Renal cortex interstitium (tissue), 15 donors: ENCODE measurements at places on chromosomes 13 and 19. TPM values are rescaled to one million over a fixed set of nuclear protein-coding genes. Genes with fewer than 3 reads are reported as not detected.

- no peak for DNase-seq
Measured at GRCh38 chr13:95656386-95657015, 12.0 kb upstream of the DZIP1 start.

DNA sequence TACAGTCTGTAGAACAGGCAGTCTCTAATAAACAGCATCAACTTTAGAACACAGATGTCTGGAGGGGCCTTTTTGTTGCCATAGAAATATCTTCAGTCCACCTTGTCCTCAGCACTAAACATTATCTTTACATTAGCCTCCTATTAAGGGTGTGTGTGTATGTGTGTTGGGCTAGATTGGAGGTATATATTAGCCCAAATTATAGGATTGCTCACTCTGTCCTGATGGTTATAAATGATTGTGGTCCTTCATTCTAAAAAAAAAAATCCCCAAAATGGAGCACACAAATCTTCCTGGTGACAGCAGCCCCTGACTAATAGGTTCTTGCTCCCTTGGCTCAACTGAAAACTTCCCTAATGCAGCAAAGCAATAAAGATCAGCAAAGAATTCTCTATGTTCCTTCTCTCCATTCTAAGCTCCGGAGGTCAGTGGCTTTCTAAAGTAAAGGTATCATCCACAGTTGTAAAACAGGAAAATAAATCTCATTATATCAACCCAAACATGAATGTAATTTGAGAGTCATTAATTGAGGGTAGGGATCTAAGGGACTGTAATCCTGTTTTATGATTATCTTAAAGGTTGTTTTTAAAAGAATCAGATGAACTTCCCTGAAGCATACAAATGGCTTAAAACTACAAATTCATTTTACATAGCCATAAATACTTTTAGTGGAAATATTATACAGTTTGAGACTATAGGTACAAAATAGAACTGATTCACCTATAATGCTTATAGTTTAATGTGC, 232.7 kb downstream of the KLF12 start:
- no peak for DNase-seq

- no peak for DNase-seq
Measured at GRCh38 chr13:98035373-98035772, 81.9 kb downstream of the IPO5 start.

GRCh38 chr19:2424686-2425621, 2.4 kb downstream of the TIMM13 start:
- no peak for DNase-seq

DNA sequence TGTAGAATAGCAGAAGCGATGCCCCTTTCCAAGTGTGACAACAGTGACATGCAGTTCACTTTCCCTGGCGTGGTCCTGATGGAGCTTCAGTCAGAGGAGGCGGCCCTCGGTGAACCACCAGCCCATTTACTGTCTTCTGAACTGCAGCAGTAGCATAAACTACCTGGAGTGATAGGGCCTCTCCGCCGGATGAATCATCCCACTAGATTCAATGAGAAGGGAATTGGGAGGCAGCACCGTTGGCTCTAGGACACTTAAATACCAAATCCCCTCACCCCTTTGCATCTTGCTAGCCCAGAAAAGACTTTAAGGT, 112.8 kb upstream of the GPR12 start:
- DNase-seq = no peak

DNA sequence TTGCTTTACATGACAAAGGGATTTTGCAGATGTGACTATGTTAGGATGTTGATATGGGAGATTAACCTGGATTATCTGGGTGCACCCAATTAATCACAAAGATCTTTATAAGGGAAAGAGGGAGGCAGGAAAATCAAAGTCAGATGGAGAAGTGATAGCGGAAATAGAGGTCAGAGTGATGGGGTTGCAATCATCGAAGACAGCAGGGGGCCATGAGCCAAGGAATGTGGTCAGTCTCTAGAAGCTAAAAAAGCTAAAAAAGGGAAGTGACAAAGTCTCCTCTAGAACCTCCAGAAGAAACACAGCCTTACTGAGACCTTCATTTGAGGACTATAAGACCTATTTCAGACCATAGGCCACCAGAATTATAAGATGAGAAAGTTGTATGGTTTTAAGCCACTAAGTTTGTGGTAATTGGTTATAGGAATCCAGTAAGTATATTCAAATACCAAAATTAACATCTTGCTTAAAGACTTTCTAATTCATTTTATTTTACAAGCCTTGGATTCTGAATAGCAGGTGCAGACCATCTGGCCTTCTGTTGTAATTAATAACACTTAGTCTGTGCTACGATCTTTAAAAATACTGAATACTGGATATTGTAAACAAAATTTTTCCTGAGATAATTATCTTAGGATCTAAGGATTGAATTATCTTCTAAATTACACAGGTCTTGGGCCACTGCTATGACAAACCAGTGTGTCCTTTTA, 493.4 kb upstream of the PCDH20 start:
- DNase-seq = no peak

GRCh38 chr19:23801803-23802202, 43.1 kb upstream of the ZNF681 start:
- no peak for DNase-seq

DNA sequence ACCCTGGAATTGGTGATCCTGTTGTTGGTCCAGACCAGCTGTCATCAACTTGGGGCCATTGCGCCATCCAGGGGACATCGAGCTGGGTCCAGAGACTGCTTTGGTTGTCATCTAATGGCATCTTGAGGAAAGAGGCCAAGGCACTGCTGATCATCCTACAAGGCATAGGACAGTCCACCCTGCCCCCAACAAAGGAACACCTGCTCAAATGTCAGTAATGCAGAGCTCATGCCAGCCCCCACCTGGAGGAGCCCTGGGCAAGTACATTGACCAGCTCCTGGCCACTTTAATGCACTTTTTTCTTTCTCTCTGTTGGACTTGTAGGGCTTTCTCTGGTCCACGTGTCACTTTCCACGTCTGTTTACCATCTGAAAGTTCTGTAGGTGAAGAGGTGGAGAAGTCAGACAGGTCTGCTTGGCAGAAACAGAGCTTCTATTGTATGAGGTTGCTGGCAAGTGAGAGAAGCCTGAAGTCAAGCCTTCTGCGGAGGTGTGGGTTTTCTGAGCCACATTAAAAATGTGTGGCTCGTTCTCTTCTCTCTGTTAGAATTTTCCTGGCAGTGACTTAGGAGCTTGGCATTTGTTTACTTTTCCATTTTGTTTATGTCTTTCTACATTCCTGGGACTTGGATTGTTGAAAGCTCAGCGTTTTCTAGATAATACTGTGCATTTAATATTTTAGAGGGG, 124.0 kb upstream of the RNF113B start:
- no peak for DNase-seq

- no peak for DNase-seq
Measured at GRCh38 chr19:15318241-15318691, 14.1 kb downstream of the BRD4 start.

DNA sequence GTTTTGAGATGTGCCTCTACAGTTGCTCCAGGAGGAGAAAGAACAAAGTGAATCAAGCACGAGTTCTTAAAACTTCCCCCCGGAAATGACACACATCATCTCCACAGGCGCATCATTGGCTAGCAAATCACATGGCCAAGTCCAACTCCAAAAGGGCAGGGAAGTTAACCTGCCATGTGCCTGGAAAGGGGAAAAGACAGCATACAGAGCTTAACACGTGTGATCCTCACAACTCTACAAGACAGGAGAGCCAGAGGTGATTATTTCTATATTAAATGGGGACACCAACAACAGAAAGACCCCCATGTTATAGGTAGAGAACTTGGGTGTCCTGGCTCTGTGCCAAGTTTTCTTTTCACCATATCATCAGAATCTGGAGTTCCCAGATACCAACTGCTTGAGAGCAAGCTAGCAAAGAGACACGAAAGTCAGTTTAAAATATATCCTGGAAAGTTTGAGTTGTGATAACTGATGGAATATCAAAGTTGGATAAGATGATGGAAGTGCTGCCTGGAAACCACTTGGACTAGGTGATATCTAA, 871.1 kb downstream of the UQCRFS1 start:
- no peak for DNase-seq

DNA sequence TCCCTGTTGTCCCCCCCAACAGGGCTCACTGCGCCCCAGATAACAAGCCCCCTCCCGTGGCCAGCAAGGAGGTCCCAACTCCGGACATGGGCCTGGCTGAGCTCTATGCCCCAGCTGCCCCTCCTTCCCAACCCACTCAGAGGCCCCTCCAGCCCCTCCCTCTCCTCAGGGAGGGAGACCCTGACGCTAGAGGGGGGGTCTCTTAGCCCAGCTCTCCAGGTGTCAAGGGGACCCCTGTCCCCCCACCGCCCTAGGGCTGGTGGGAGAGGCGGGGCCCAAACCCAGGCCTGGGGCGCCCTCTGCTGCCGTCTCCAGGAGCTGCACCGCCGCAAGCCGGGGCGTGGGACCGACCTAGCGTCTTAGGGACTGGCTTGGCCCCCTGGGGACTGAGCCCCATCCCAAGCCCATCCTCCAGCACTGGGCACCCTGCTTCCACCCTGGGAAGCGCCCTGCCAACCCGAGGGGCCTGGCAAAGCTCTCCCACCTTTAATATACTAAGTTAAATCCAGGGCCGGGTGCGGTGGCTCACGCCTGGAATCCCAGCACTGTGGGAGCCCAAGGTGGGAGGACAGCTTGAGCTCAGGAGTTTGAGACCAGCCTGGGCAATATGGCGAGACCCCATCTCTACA, 1.4 kb downstream of the GRIN3B start:
- DNase-seq = no peak

DNA sequence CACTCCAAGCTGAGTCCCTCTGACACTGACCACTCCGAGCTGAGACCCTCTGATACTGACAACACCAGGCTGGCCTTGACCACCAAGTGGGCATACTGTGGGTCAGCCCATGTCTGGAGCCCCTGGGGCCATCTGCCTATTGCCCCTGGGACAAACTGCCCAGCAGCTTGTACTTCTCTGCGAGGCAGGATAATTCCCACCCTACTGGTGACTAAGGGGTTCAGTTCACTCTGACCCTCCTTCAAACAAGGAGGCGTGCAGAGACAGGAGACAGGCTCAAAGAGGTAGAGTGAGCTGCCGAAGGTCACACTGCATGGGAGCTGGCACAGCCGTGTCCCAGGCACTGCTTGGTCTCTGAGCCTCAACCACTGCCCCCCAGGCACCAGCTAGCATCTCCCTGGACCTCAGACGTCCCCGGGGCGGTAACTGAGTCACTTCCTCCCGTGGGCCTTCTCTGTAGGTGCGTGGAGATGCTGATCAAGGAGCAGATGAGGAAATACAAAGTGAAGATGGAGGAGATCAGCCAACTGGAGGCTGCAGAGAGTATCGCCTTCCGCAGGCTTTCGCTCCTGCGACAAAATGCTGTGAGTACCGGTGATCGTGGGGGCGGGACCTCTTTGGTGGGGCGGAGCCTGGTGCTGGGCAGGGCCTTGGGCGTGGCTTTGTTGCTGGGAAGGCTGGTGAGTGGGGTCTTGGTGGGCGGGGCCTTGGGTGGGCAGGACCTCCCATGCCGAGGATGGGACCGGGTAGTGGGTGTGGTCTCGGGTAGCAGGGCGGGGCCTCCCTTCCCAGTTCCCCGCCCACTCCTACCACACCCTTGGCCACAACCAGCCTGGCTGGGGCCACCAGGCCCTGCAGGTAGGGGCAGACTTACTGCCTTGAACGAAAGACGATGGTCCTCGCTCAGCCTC, 5.8 kb upstream of the USE1 start:
- DNase-seq = no peak

- no peak for DNase-seq
Measured at GRCh38 chr19:8361921-8362793, 1.8 kb upstream of the ANGPTL4 start.

GRCh38 chr13:41554626-41555386, 97.5 kb downstream of the RGCC start:
- no peak for DNase-seq

DNA sequence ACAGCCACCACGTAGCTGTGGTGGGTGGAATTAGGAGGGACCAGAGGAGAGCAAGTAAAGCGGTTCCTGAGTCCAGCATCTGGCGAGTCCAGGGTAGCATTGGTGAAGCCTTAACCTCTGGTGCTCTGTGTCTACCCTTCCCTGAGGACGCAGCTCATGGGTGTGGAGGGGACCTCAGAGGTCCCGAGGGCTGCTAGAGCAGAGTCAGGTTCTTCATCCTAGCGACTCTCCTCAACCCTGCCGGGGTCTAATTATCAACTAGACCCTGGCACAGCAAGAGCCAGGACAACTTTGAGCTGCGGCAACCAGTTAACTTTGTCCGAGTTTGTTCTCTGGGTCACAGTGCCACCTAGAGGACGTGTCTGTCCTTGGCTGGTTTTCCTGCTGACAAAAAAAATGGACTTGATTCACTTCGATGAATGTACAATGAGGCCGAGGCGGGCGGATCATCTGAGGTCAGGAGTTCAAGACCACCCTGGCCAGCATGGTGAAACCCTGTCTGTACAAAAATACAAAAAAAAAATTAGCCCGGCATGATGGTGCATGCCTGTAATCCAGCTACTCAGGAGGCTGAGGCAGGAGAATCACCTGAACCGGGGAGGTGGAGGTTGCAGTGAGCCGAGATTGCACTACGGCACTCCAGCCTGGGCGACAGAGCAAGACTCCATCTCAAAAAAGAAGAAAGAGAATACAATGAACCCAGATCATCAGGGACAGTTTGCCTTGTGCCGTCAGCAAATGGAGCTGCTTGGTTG, 25.0 kb downstream of the TSSK6 start:
- DNase-seq = peak; percentile 81

DNA sequence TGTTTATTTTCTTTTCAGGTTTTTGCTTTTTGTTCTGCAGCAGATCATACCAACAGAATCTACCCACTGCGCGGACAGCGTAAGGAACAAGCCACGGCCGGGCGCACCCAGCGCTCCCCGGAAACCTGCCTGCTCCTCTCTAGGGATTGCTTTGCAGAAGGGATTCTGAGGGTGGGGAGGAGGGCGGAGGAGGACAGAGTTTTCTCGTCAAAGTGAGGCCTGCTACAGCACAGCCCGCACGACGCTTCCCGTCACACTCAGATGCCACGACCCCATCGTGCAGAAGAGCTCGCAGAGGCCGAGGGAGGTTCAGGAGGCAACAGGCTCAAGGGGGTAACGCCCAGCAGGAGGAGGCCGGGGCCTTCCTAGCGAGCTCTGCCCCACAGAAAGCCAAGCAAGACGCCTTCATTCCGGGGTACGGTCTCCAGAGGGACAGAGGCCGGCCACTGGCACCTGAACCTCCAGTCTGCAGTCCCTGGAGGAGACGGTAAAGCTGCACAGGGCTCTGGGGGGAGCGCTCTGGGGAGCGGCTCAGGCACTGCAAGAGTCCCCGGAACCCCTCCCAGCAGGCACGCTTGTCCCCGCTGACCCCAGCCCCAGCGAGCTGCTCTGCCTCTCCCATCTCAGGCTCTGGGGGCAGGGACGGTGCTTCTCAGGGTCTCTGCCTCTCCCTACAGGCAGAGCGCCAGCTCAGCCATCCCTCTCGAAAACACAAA, 6.9 kb downstream of the REXO1 start:
- no peak for DNase-seq

GRCh38 chr19:47120470-47121067, 7.0 kb upstream of the ZC3H4 start:
- no peak for DNase-seq

The PRR12 gene
- 17.0 TPM for polyA plus RNA-seq

The CEACAM19 gene
- 12.3 TPM for polyA plus RNA-seq

The FCGBP gene
- polyA plus RNA-seq = 5.7 TPM

The WDR88 gene
- 0.86 TPM for polyA plus RNA-seq

The IQCN gene
- 6.6 TPM for polyA plus RNA-seq

The EHD2 gene
- 28.6 TPM for polyA plus RNA-seq
